ENCODE measurements at places on chromosomes 1 and 21.

DNA sequence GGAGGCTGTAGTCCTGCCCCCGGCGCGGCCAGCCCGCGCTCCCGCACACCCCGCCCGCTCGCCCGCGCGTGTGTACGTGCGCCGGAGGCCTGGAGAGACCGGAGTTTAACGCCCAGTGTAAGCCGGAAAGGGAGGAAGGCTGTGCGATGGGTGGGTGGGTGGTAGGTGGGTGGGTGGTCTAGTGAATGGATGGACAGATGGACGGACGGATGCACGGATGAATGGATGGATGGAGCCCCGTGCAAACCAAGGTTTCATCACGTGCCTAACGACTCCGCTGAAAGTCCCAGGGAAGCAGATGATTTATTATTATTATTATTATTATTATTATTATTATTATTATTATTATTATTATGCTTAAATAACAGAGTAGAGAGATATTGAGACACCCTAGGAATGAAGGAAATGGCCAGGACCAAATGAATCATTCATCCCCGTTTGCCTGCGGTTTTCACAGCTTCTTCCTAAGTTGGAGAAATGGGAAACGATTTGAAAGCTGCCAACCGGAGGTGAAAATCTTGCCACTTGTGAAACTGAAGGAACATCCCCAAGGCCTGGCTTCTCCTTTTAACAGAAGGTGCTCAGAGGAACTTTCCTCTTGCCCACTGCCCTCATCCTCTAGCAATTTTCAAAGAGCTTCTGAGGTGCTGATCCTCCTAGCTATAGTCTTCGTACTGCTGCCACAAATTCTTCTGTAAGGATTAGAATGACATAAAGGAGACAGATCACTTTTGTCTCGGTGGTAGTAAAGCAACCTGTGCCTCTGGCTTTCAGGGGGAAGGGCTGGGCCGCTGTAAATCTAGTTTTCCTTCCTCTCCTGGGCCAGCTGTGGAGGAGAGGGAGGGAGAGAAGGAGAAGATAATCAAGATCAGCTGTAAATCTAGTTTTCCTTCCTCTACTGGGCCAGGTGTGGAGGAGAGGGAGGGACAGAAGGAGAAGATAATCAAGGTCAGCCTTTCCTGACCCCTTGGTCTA, 648 bp upstream of the RGS7 start:
- DNase-seq = no peak

GRCh38 chr1:33256471-33257206, at the start of gene ZNF362:
Gene ZNF362, plus strand, starts transcription at chr1:33256492. Its CDS starts 14,083 bp downstream, at chr1:33270575.
- DNase-seq = peak; percentile 70

DNA sequence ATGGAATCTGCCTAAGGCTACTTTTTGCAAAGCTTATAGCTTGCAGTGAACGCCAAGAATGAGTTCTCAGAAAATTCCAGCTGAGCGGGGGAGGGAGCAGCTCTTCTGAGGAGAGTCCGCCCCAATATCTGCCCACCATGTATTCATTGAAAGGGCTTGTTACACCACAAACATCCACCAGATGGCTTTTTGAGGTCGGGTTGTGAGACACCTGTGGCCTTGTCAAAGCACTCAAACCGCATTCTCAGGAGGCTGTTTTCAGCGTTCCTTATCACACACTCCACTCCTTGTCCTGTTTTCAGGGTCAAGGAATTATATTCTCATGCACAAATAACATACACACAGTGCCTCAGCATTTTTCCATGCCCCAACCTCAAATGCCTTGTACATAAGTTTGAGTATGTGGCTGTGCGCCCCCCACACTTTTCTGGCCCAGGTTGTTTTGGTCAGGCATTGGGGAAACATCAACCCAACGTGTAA, 3.9 kb upstream of the C4BPB start:
- peak; percentile 66 for DNase-seq

DNA sequence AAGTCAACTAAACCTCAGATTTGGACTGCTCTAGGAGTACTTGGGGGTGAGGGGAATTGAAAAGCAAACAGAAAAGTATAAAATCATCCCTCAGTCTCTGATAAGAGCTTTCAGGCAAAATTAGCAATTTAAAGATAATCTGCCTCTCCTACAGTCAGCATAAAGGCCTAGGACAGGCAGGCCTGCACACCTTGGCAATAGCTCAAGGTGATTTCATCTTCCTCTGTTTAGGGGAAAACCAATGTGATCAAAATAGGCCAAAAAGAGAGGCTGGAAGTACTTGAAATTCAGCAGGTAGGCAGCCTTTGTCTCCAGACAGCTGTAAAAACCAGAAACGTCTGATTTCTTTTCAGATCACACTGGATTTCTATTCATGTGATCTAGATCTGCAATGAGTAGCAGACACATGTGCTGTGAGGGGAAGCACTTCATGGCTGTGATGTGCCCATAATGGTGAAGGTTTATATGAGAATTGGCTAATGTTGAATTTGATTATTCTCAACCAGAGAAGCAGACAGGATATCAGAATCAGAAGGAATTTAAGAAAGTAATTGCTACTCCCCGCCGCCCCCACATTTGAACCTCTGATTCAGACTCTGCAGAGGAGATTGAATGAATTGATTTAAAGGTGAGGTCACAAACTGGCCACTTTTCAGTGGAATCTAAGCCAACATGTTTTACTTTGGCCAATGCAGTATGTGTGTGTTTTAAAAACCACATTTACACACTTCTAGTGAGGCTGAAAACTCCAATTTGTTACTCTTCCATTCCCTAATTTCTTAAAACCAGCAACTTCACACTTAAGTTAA, 45.8 kb upstream of the DNASE2B start:
- DNase-seq = no peak

DNA sequence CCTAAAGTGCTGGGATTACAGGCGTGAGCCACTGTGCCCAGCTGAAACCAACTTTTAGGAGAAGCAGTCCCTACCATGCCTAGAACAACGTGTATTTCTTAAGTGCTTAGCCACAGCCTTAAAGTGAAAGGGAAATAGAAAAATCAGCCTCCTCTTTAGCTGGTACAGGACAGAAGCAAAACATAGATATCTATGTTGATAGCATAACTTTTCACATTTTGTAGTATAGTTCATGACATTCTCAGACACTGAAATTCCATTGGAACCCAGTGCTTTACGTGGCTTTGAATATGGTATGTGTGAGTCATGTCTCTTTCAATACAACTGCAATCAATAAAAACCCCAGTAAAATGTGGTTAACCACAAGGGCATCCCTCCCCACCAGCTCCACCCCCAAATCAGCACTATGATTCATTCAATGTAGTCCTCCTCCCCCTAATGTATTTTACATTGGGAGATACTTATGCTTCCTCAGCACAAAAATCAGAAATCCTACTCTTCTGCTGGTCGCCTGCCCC, 32.1 kb downstream of the TGFB2 start:
- peak; percentile 86 for DNase-seq

- no peak for DNase-seq
Observed at GRCh38 chr1:83760226-83761021, 238.5 kb downstream of the TTLL7 start.

DNA sequence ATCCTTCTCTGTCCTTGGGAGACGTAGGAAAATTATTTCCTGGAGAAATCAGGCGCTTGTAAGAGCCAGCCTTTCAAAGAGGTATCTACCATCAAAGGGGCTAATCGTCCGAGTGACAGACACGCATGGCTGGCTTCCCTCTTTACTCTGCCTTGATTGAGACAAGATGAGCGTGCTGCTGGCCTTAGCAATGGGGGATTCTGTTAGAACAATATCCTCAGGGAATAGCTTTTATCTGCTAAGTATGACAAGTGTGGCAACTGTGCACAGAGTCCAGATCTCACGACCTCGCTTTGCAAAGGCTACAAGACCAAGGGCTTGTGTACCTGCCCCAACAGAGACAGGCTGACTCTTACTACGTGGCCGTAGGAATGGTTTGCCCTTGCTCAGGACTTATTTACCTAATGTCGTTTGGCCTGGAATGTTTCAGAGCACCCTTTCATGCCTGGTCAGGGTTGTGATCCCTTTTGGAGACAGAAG, 417.1 kb downstream of the KIF26B start:
- no peak for DNase-seq

- DNase-seq = no peak
Observed at GRCh38 chr1:164524810-164525209, 34.2 kb upstream of the PBX1 start.

GRCh38 chr1:160007577-160008200, 24.1 kb downstream of the PIGM start:
- DNase-seq = peak; percentile 36

DNA sequence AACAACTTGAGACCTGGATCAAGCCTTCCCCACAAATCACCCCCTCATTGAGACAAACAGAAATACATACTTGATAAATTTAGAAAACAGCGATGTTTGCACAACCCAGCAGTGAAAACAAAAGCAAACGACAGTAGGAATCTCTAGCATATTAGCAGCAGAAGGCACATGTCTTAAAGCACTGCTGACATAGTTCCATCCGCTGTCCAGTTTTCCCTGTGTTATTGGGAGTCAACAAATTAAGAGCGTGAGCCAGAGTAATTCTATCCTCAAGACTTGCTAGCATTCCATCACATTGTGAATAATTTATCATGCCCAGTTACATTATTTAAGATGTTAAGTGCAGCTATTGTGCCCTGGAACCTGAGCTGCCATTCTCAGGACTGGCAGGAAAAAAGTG, 55.3 kb downstream of the IGSF5 start:
- DNase-seq = no peak

GRCh38 chr21:26179501-26179900, 8.9 kb upstream of the APP start:
- DNase-seq = no peak

DNA sequence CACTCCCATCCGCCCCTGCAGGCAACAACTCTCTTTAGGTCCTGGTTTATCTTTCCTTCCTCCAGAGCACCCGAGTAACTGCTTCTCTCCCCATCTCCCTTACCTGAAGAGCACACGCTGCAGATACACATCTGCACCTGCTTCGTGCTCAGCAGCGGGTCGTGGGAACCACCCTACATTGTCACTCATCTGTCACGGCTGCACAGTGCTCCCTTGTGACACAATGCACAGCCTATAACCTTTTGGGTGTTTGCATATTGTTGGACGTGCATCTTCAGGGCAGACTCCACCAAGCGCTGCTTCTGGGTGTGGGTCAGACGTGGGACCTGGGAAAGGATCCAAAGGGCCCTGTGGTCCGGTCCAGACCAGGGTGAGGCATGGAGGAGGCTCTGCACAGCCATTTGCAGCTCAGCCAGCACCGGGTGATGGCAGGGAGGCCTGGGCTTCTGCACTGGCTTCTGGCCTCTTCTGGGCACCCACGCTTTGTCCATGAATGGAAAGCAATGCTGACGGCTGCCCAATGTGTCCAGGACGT, 42.5 kb downstream of the WDR4 start:
- no peak for DNase-seq

GRCh38 chr1:230545181-230545580, 97.1 kb upstream of the COG2 start:
- no peak for DNase-seq

- DNase-seq = no peak
Observed at GRCh38 chr1:113686891-113687618, 72.2 kb downstream of the PHTF1 start.

GRCh38 chr1:109048335-109048734, 6.4 kb upstream of the WDR47 start:
- DNase-seq = no peak

DNA sequence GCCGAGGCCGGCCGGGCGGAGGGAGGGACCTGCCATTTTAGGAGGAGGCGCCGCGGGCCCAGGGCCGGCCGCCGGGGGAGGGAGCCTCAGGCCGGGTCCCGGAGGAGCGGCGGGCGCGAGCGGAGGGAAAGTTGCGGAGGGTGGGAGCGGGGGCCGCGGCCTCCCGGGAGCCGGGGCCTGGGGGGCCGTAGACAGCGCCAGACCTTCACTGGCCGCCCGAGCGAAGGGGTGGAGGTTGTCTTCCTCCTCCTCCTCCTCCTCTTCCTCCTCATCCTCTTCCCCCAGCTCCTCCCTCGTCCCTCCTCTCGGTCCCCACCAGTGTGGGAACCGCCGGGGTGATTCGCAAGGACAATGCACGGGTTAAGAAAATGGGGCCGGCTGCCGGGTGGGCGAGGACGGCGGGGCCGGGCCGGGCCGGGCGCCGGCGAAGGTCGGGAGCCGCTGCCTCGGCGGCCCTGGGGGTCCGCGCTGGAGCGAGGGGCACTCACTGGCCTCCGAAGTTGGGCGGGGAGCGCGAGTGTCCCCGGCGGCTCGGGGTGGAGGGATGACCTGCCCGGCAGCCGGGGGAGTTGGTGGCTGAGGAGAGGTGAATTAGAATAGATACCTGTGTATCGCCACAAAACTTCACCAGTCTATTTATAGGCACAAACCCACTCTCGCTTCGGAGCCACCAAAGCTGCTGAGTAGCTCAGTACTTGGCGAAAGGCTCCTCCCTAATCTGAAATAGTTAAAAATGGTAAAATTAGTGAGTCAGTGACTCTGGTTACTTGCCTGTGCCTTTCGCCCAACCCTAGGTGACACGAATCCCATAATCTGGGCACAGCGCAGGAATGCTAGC, 1.3 kb downstream of the DYRK1A start:
- peak; percentile 52 for DNase-seq

- no peak for DNase-seq
Observed at GRCh38 chr1:3919706-3920105, 19.6 kb upstream of the C1orf174 start.

- no peak for DNase-seq
Observed at GRCh38 chr1:4702932-4703331, 48.5 kb downstream of the AJAP1 start.

DNA sequence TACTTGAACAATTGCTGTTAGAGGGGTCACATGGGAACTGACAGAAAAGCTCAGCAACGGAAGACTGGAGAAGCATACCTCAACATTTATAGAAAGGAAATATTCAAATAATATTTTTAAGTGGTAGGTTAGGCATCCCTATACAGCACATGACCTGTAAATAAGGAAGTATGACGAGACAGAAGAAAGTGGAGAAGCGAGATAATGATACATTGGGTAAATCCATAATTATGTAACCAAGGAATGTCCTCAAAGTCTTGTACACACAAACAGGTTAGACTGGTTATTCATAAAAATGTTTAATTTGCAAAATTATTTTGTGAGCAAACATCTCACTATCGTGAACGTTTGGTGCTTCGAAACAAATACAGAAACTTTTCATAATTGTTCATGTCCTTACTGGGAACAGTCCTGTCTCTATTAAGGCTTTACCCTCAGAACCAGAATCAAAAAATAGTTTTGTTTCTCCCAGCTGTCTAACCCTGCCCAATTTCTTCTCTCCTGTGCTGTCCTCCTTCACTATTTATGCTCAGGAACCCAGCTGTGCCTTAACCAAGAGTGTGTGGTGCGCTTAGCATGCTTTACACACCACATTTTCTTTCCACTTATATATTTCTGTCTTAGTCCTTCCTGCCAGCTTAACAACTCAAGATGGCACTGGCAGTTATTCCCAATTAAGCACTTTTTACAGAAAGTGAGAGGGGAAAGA, 10.2 kb downstream of the KMO start:
- no peak for DNase-seq

GRCh38 chr1:241834733-241835377, 13.1 kb upstream of the EXO1 start:
- no peak for DNase-seq

GRCh38 chr1:119475866-119476439, 31.1 kb upstream of the HSD3B1 start:
- peak; percentile 36 for DNase-seq

DNA sequence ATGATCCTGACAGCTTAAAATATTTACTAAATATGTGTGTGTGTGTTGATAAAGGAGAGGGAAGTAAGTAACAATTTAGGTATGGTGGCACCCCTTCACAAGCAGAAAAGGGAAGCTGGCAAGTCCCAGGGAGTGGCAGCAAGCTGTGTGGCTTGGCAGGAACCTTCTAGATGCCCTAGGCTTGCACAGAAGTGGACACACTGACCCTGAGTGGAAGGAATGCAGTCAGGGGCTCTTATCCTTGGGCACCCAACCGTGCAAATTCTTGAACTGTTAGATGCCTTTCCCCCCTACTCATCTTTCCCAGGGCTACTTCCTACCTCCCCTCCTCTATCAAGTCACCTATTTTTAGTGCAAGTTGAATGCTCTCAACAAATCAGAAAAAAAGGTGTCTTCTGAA, 18.9 kb downstream of the ACP6 start:
- no peak for DNase-seq
